NCI-H2227 treated with DMSO at 0.1 percent for 48 hours (cell line): ENCODE measurements at places on chromosomes 7 and 10.

DNA sequence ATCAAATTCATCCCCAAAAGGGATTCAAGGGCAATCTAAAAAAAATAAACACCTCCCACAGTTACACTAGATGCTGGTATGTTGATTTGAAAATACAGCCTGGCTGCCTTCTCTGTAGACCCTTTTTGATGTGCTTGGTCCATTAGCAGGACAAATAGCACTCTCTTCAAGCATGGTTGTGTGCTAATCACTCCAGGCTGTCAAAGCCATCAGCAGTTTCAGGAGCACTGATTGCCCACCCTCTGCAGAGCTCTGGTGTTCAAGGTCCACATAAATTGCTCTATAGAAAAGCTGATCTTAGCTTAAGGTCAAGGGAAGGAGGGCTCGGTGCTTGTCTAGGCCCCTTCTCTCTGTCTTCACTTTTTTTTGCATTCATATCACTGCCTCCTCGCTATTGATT lies 35.4 kb downstream of the PRR15 start:
- DNase-seq = no peak

DNA sequence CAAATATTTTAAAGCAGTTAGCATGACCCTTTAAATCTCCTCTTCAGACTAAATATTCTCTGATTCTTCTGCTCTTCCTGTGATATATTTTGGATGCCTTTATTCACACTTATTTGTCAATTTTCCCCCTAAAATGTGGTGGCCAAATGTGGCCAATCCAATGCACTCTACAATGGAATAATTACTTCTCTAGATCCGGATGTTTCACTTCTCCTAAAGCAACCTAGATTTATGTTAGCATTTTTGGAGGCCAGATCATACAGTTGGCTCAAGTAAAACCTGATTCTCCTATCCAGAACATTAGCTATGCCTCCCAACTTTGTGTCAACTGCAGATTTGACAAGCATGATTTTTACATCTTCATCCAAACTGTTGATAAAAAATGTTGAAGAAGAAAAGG lies 153.7 kb downstream of the CREB5 start:
- no peak for DNase-seq

GRCh38 chr10:88249450-88249849 lies 333.7 kb downstream of the RNLS start:
- DNase-seq = no peak

- no peak for DNase-seq
Observed at GRCh38 chr10:13335881-13336280, 12.2 kb downstream of the SEPHS1 start.

- DNase-seq = no peak
Observed at GRCh38 chr7:69166979-69167516, 431.2 kb upstream of the AUTS2 start.

DNA sequence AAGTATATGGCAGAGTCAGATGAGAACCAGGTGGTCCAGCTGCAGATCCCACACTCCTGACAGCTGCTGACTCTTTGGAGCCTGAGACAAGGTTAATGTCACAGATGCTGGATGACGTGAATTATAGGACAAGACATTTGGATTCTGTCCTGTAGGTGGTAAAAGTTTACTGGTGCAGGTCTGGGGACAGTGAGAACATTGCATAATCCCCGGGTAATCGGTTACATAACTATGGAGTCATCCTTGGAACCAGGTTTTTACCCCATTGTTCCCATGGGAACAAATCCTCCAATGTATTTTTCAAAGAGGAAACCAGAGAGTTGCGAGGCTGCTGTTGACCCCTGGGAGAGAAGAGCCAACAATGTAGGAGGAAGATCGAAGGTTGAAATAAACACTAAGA lies 27.5 kb upstream of the ZCCHC24 start:
- DNase-seq = no peak

- no peak for DNase-seq
Observed at GRCh38 chr10:27088119-27089044, 11.9 kb downstream of the ANKRD26 start.

DNA sequence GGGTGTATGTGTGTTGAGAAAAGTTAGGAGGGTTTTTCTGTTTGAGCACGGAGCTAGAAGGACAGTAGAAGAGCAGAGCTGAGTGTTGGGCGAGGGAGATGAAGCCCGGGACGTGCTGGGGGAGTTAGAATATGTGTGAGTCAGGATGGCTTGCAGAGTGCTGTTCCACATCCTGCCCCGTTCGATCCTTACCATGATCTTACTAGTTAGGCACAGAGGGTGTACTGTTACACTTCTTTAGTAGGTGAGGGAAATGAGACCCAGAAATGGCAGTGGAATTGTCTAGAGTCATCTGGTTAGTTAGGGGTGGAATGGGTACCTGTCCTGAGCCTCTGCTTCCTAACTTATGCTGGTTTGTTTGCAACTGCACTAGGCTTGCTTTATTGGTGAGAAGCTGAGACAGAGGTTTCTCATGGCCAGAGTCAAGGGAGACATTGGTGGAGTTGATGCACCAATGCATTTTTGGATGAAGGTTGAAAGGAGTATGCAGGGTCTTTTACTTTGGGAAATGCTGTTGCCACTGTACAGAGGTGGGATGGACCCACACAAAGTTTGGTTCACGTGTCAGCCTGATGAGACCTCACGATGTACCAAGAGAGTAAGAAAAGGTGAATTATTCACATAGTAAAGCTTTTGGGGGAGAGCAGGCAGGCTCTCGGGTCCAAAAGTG lies 42.4 kb downstream of the CCNY start:
- DNase-seq = no peak

DNA sequence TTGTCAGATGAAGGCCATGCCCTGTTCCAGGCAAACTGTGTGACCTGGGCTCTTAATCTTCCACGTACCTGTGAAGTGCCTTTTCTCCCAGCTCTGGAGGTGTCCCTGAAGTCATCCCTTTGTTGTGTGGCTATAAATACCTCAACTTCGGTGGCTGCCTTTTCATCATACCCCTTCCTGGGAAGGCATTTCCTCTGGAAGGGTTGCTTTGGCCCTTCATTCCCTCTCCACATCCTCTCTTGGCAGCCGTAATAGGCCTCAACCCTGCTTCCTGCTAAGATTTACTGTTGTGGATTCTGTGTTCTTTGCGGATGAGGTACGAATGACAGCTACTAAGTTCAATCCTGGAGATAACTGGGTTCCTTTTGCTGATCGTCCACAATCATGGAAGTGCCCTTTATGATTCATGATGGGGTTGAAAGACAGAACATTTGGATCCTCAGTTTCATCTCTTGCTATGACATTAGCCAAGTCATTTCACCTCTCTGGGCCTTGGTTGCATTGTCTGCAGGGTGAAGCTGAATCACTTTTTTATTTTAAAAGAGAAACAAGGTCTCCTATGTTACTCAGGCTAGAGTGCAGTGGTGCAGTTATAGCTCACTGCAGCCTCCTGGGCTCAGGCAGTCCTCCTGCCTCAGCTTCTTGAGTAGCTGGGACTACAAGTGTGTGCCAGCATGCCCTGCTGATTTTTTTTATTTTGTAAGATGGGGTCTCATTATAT lies 23.6 kb downstream of the FKBP6 start:
- DNase-seq = no peak

GRCh38 chr7:107564553-107565298 lies 955 bp downstream of the DUS4L start:
- DNase-seq = no peak
